Activated T-cell treated with anti-CD3 and anti-CD28 coated beads for 1 hour (primary cell): ENCODE measurements at places on chromosomes 7 and 10.

- no peak for DNase-seq
Measured at GRCh38 chr7:117666031-117666430, 186.2 kb downstream of the CFTR start.

GRCh38 chr10:69345890-69346474 is 67.7 kb downstream of the HK1 start:
- DNase-seq, result no peak

DNA sequence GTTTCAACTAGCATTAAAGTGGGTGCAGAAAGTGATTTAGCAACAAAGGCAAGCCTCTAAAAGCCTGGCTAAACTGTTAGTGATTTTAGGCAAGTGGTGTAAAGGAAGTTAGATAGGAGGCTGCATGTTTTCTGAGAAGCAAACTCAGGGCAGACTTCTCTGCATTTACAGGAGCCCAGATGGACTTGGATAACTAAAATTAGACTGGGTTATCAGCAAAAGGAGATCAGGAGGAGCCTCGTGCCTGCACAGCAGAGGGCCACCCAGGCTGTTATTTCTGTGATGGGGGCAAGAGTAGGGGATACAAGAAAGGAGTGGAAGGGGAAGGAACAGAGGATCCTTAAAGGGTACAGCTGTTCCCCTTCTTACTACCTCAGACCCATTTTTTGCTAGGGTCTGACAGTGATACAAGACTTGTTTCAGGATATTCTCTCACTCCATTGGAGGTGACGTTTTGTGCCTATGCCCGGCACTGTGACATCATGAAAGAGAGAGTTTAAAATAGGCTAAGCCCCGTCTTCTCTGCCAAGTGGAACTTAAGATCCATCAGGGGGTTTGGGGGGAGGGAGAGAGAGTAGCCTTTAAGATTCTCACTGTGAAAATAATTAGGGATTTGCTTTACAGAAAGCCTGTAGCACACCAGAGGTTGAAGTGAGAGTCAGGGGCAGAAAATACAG is 49.6 kb upstream of the PDCD4 start:
- DNase-seq, result no peak

DNA sequence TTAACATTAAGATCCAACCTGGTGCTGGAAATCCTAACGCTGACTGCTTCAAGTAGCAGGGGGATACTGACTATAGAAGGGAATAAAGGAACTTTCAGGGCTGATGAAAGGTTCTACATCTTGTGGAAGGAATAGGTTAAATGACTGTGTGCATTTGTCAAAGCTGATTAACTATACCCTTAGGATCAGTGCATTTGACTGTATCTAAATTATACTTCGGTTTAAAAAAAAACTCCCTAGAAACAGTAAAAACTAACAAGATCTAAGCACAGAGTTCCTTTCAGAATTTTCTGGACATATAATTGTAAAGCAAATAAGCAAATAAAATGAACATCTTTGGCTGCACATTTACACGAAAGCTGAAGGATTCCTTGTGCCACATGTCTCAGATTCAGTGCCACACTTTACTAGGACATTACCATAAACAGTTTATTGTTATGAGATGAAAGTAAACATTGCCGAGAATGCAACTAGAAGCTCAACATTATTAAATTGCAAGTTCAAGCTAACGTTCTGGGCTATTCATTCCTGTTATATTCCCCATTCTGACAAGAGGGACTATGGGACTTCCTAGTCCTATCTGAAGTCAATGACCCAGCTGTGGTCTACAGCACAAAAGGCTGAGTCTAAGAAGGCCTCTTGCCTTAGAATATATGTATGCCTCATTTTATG is 20.7 kb downstream of the ANK3 start:
- DNase-seq, result no peak

DNA sequence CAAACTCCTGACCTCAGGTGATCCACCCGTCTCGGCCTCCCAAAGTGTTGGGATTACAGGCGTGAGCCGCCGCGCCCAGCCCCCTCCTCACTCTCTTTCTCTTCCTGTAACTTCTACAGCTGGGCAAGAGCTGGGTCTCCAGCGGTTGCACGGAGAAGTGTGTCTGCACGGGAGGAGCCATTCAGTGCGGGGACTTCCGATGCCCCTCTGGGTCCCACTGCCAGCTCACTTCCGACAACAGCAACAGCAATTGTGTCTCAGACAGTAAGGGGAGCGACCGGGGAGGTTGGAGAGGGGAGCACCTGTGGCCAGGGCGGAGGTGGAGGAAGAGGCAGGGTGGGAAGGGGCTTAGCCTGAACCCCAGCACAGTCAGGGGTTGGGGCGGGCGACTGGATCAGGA is 41.4 kb downstream of the EPHB4 start:
- no peak for DNase-seq

- no peak for DNase-seq
Measured at GRCh38 chr10:60230892-60231291, 158.8 kb downstream of the ANK3 start.
